ENCODE measurements at places on chromosomes 1 and 21.
A peak's percentile ranks its signal among the peaks of the same experiment; 100 is the strongest.

- no peak for DNase-seq
Measured at GRCh38 chr1:185846672-185847444, 112.7 kb downstream of the HMCN1 start.

DNA sequence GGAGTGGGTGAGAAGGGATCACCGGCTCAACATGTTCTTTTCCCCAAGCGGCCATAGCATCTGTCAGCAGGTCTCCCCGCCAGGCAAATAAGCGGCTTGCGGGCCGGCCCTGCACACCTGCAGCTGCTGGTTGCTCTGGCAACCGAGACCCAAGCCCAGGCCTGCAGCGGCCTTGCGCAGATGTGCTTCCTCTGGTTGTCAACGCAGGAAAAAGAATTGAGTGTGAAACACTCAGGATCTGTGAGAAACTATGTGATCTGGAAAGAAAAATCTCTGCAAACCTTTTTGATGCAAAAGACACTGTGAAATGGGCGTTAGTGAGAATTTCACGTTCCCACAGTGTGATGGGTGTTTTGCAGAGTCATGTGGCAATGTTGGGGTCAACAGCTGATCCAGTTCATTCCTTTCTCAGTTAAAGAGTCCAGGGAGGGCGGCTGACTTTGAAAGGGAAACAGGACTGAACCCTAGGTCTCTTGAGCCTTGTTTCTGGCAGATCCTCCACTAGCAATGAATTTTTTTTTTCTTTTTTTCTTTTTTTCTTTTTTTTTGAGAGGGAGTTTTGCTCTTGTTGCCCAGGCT, 28.4 kb downstream of the TOMM20 start:
- DNase-seq = no peak

- DNase-seq = no peak
Measured at GRCh38 chr1:173937062-173937461, 19.9 kb upstream of the SERPINC1 start.

DNA sequence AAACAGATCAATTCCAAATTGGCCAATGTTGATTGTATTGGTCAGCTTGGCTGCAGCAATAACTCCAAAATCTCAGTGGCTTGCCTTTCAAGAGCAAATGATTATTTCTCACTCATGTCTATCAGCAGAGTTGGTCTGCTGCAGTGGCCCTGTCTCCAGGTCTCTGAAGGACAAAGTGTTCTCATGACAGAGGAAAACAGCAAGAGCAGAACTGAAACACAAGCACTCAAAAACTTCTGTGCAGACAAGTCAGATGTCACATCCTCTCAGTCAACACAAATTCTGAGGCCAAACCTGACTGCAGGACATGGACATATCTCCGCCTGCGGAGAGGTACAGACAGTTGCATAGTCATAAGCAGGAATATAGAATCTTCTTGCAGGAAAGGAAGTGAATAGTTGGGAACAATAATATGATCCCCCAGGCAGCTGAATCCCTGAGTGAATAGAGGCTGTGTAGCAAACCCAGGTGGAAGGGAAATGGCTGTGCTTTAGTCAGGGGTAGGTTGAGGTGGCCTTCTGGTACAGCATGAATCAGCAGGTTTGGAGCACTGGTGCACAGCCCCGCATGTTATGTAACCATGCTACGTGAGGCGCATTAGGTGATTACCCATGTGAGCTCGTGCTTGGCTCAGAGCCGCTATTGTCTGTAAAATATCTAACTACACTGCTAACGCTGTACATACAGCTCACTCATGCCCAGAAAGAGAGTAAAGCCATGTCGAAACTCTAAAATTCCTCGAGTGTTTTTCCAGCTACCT, 17.1 kb upstream of the UBE2U start:
- no peak for DNase-seq

- peak; percentile 19 for DNase-seq
Measured at GRCh38 chr1:220990427-220991339, 111.4 kb downstream of the HLX start.

GRCh38 chr1:89589515-89589914, 43.4 kb upstream of the LRRC8C start:
- no peak for DNase-seq

GRCh38 chr21:45560106-45561021, 18.1 kb upstream of the SLC19A1 start:
- no peak for DNase-seq

DNA sequence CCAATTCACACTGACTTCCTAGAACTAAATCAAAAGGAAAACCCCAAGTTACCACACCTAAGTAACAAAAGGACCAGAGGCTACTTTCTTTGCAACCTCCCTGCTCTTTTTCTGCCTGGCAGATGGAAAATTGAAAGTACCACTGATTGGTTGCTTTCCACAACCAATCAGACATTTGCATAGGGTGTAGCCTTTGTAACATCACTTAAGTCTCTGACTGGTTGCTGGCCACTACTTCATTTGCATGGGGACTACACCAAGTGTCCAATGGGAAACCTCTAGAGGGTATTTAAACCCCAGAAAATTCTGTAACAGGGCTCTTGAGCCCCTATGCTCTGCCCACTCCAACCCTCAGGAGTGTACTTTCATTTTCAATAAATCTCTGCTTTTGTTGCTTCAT, 365.0 kb downstream of the LTN1 start:
- no peak for DNase-seq

- peak; percentile 46 for DNase-seq
Measured at GRCh38 chr1:223670458-223671159, 5.1 kb upstream of the CAPN8 start.

GRCh38 chr1:55259911-55260609, 44.9 kb upstream of the USP24 start:
- DNase-seq = no peak

DNA sequence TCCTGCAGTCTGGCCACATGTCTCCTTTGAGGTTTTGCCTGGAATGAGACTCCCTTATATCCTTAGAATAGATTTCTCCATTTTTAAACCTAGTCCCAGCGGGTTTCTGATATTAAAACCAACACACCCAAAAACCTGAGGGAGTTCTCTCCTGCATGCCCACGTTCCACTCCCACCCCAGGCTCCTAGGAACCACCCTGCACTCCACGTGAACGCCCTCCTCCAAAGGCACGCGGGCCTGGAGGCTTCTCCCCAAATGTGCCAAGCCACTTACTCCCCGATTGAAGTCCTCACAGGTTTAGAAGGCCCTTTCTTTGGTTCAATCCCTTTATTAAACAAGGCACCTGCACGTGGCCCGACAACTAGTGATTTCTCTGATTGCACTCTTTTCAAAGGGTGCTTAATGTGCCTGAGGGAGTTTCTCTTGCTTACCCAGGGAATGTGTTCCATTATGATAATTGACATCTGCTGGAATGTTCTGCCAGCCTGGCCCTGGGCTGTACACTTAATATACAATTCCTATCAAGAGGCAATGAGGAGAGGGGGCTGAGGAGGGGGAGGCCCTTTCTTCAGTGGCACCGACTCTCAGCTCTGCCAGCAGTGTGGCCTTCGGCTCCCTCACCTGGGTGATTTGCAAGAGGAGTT, 104.3 kb upstream of the ADAR start:
- DNase-seq = no peak

- no peak for DNase-seq
Measured at GRCh38 chr1:99177465-99177864, 86.8 kb upstream of the PLPPR4 start.

DNA sequence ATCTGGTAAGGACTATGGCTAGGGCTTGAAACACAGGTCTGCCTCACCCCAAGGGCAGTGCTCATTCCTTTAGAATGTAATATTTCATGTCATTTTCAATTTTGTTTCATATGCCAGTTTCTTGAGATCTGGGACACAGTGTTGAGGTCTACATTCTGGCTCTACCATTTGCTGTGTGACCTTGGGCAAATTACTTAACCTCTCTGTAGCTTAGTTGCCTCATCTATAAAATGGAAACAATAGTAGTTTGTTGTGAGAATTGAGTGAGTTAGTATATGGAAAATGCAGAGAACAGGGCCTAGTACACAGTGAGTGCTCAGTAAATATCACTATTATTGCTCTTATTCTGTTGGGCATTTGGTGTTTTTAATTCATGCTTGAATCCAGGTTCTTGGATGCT, 84.4 kb downstream of the WDR3 start:
- DNase-seq = no peak

DNA sequence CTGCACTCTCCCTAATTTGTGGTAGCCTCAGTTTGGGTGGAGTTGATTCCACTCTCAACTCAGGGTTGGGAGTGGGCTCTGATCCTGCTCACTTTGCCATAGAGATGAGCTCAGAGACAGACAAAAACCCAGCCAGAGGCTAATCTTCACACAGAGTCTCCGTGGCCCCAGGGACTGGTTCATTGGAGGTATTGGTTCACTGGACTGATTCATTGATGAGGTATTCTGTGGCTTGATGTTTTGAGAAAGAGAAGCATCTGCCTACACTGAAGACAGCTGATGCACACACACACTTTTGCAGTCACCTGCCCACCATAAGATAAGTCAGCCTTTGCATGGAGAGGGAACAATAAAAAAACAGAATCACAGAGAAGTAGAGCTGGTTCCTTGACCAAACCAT, 183.8 kb downstream of the AJAP1 start:
- DNase-seq = no peak

DNA sequence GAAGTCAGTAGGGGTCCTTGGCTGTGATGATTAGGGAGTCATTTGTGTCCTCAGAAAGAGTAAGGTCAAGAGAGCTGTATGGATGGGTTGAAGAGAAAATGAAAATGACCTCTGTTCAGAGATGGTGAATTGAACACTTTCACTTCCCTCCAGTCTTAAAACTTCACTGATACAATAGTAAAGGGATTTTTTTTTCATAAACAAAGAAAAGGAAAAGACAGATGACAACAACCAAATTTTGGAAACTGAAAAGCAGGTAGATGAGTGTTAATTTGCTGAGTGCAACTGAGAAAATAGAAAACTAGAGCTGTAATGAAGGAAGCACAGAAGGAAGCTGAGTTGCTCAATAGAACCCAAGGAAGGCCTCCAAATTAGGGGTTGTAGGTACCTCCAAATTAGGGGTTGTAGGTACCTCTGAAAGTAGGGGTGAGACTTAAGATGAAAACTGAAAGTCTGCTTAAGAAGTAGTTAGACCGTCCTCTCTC, 14.8 kb upstream of the S1PR1 start:
- DNase-seq = no peak

DNA sequence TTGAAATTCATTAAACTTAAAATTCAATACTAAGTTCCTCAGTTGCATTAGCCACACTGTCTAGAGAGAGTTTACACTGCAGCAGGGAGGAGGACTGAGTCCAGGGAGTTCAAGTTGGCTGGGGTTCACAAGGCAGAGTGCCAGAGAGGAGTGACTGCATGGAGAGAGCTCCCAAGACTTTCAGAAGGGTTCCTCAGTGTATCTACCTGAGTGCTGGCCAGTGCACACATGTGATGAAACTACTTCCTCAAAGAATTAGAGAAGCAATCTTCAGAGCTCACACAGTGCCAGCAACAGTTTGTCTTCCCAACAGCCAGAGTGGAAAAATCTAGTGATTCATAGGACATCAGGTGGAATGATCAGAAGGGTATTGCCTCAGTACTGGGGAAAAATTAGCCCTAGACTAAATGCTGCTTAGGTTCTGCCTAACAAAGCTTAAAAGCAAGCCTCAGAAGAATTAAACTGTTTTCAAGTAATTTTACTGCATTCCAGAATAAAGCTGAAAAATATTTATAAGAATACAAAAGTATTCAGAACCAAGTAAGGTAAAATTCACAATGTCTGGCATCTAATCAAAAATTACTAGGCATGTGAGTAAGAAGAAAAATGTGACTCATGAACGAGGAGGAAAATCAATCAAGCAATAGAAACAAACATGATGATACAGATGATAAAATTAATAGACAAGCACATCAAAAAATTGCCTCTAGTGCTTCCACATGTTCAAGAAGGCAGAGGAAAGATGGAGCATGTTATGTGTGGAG, 10.4 kb upstream of the WNT3A start:
- no peak for DNase-seq

DNA sequence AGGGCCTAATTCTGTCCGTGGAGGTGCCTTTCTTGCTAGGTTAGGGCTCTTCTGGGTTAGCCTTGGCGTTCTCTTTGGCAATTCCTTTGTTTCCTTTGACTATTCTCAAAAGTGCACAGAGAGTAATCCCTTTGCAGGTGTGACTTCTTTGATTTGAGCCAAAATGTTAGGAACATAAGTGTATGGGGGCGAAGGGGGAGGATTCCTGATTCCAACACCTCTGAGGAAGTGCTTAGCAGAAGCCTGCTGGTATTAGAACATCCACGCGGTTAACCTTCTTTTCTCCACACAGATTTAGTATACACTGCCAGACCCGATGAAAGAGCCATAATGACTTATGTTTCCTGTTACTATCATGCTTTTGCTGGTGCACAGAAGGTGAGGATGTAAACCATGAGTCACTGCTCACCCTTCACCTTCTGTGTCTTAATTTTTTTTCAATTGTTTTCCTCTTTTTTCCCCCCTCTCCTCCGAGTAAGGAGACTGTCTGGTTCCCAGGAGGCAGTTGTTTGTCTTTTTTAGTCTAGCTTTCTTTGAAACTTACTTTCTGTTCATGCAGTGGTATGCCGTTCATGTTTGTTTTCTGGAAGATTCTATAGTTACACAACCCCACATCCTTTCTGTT, 48.0 kb downstream of the ACTN2 start:
- no peak for DNase-seq

DNA sequence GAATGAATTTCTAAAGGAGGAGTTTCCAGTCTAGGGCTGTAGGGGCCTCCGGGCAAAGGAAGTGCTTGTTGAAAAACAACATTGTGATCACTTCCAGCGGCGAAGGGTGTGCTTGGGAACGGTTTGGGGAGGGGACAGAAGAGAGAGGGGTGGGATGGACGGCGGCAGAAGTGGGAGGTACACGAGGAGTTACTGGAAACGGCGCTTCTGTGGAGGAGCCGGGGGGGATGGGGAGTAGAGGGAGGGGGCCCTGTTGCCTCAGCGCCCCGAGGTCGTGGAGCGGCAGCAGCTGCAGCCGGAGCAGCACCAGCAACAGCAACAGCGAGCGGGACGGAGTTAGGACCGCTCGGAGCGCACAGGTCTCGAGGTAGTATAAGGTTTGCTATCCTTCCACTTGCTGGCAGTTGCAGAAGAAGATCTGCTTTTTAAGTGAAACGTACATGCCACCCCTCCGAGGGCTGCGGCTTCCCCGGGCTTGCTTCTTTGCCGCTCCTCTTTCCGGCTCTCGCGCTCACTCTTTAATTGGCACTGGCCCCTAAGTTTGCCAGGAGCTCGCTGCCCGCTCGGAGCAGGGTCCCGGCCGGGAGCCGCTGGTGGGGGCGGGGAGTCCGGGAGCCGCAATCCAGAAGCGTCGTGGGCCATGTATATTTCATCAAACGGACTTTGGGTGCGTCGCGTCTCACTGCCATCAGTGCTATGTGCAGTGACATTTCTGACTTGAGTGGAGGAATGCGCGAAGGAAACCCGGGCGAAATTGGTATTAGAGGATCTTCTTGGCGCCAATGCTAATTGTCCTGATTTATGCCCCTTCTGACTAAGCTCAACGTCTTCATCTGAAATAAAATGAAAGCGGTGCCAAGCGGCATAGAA, 771 bp upstream of the NTNG1 start:
- DNase-seq = no peak

- no peak for DNase-seq
Measured at GRCh38 chr1:230235876-230236275, 168.8 kb downstream of the GALNT2 start.

GRCh38 chr1:65949230-65949626, 156.5 kb downstream of the PDE4B start:
- no peak for DNase-seq

Data from inflammatory macrophage (primary cell).